ENCODE measurements at places on chromosomes 3 and 15.

GRCh38 chr3:117603097-117603496 lies 893.5 kb downstream of the TUSC7 start:
- DNase-seq = no peak

- no peak for DNase-seq
These were observed 17.2 kb upstream of the PRICKLE2 start for GRCh38 chr3:64242435-64242834.

DNA sequence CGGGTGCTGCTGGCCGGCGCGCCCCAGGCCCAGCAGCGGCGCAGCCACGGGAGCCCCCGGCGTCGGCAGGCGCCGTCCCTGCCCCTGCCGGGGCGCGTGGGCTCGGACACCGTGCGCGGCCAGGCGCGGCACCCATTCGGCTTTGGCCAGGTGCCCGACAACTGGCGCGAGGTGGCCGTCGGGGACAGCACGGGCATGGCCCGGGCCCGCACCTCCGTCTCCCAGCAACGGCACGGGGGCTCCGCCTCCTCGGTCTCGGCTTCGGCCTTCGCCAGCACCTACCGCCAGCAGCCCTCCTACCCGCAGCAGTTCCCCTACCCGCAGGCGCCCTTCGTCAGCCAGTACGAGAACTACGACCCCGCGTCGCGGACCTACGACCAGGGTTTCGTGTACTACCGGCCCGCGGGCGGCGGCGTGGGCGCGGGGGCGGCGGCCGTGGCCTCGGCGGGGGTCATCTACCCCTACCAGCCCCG lies 777 bp downstream of the LOXL1 start:
- no peak for DNase-seq

DNA sequence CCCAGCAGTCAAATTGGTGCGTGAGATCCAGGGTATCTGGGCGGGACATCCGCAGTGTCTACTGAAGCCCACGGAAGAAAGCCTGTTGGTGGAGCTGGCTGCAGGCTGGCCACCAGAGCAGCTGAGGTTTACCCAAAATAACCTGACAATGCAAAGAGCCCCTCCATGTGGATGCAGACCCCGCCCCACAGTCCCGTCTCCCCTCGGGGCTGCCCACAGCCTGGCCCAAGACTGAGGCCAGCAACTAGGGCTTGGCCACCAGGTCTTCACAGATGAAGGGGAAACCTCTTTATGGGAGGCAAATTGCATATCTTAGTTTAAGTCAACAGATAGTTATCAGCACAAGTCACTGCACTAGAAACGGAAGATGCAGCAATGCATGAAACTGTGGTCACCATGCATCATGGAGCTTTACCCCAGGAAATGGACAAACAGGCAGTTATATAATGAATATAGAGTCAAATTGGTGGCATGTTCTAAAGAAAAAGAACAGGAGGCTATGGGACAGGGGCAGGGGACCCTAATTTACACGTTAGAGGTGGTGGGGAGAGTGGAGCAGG lies 86.3 kb downstream of the ARNT2 start:
- no peak for DNase-seq

GRCh38 chr3:3783696-3784095 lies 15.5 kb upstream of the LRRN1 start:
- DNase-seq = no peak

DNA sequence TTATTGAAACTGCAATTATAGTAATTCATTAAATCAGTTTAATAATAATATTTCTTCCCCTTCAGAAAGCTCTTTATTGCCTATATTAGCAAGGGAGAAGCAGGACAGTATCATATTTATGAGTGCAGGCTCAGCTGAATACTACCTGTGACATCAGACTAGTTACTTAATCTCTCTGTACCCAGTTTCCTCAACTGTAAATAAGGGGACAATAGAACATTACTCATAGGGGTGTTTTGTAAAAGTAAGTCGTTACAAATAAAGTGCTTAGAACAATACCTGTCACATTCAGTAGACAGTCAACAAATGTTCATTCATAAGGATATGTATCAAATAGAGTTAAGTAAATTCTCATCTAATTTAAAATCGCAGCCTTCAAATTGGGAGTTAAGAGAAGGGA lies 12.1 kb upstream of the VPS39 start:
- DNase-seq = no peak

DNA sequence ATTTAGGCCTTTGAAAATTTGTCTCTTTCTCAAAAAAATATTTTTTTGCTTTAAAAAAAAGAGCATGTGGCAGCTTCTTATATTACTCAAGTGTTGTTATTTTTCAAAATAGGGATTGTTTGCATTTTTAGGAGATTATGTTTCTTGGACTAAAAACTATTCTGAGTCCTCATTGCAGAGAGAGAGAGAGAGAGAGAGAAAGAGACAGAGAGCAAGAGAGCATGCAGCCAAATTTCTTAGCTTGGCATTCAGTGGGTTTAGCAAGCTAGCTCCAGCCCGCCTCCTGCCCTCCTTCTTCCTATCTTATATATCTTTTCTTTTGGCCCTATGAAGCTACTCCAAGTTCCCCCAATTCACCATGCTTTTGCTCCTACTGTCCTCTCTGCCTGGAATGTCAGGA lies 55.7 kb downstream of the CEMIP start:
- DNase-seq = peak; percentile 46

DNA sequence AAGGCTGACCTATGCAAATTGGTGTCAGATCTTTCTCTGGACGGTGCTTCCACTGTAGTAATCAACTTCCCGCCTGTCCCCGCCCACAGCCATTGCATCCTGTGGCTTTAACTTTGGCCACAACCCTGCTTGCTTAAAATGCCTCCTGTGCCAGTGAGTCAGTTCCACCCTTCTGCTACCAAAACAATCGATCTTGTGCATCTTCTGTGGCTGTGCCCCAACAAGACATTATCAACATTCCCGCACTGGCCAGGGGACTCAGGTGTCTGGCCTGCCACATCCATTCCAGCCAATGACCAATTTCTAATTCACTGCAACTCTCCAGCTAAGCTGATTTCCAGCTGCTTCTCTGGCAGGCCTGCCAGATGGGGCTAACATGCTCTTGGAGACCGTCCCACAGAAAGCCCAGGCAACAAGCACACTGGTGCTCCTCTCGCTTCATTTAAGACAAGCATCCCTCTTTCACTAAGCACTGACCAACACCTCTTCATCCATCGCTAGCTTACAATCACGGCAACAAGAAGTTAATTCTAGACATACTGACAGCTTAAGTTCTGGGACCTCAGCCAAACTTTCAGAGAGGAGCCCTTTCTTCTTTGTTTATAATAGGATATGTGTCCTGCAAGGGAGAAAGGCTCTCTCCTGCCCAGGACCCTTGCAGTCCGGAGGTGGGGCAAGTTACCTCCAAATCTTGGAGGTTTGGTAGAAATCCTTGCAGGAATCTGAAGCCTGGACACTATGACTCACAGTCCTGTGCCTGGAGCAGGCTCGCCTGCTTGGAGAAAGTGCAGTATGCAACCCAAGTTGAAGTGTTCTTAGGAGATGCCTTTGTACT lies 6.7 kb downstream of the CA12 start:
- no peak for DNase-seq

GRCh38 chr3:126424751-126425150 lies 30.0 kb downstream of the CFAP100 start:
- no peak for DNase-seq

DNA sequence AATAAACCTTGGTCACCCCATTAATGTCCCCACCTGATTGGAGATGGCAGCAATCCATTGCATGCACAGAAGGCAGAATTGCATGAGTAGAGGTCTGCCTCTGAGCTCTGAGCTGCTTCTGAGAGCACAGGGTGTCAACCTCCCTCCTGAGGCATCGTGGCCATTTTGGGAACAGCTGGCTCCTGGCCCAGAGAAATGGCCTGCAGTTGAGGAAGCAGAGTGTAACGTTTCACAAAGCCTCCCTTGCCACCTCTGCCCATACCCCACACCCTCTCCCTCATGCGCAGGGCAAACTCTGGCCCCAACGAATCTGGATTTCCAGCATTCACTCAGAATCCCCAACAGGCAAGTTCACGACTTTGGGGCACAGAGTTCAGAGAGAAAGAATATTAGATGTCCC lies 198.9 kb downstream of the ADAMTS9 start:
- no peak for DNase-seq

GRCh38 chr3:60591267-60591666 lies 660.0 kb downstream of the FHIT start:
- no peak for DNase-seq

- no peak for DNase-seq
These were observed 105.0 kb upstream of the GOLGA6L6 start for GRCh38 chr15:20646529-20647142.

GRCh38 chr3:194618858-194619608 lies 14.2 kb downstream of the TMEM44 start:
- DNase-seq = no peak

GRCh38 chr3:77539014-77539413 lies 499.1 kb downstream of the ROBO2 start:
- no peak for DNase-seq

- DNase-seq = no peak
These were observed 22.7 kb upstream of the SLC28A1 start for GRCh38 chr15:84861781-84862180.

GRCh38 chr15:61227950-61228936 lies 859 bp downstream of the RORA start:
- no peak for DNase-seq

DNA sequence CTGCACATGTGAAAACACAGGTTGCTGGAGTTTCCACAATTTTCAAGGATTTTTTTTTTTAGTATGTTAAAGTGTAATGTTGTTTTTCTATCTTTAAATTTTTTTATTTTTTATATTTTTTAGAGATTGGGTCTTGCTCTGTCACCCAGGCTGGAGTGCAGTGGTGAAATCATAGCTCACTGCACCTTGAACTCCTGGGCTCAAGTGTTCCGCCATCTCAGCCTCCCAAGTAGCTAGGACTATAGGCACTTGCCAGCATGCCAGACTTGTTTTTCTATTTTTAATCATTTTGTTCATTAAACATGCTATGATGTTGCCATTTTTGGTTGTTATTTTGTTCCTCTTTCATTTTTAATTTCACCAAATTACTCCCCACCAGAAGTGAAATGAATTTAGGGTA lies 16.7 kb upstream of the THUMPD3 start:
- DNase-seq = no peak

- DNase-seq = no peak
These were observed 111.3 kb upstream of the BCL6 start for GRCh38 chr3:187856555-187856954.

DNA sequence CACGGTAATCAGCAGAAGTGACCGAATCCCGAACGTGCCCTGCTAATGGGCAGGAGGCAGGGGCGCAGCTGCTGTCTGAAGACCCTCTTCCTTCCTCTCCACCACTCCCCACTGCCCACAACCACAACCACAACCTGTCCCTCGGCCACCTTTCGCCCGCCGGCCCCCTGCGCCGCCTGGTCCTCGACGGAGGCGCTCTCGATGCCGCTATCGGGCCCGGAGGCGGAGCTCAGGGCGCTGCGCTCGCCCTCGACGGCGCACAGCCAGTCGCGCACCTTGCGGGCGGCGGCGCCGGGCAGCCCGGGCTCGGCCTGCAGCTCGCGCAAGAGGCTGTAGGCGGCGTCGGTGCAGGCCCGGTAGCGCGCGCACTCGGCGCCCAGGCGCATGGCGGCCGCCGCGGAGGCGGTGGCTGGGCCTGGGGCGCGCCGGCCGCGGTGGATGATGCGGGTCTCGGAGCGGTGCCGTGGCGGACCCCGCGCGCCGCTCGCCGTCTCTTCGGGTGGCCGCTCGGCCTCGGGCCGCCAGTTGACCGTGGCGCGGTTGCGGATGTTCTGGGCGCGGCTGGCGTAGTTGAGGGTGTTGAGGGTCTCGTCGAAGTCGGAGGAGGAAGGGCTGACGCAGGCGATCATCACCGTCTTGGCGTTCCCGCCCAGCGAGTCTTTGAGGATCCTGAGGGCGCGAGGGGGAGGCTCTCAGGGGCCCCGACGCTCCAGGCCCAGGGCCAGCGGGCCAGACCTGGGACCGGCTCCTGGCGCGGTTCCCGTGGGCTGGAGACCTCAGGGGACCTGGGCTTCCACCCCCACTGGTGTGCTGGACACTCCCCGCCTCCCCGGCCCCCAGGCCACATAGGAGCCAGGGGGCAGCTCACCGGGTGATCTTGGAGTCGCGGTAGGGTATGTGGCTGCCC lies 6.9 kb downstream of the KIF7 start:
- DNase-seq = no peak

DNA sequence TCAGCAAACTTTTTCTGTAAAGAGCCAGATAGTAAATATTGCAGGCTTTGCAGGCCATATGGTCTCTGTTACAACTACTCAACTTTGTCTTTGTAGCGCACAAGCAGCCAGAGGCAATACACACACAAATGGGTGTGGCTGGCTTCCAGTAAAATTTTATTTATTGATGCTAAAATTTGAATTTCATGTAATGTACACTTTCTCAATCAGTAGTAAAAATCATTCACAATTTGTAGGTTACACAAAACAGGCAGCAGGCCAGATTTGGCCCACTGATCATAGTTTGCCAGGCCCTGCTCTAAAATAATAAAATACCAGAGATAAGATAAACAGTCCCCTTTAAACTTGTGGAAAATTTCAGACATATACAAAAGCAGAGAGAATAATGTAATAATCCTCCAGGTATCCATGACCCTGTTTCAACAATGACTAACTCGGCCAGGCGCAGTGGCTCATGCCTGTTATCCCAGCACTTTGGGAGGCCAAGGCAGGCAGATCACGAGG lies 330.3 kb downstream of the SHQ1 start:
- no peak for DNase-seq

- DNase-seq = no peak
These were observed 122.9 kb upstream of the STT3B start for GRCh38 chr3:31409866-31410265.

- no peak for DNase-seq
These were observed 42.3 kb downstream of the FSD2 start for GRCh38 chr15:82763361-82764116.

- no peak for DNase-seq
These were observed 839.0 kb downstream of the TUSC7 start for GRCh38 chr3:117548600-117548999.

GRCh38 chr3:195101927-195102608 lies 168.9 kb downstream of the XXYLT1 start:
- no peak for DNase-seq

DNA sequence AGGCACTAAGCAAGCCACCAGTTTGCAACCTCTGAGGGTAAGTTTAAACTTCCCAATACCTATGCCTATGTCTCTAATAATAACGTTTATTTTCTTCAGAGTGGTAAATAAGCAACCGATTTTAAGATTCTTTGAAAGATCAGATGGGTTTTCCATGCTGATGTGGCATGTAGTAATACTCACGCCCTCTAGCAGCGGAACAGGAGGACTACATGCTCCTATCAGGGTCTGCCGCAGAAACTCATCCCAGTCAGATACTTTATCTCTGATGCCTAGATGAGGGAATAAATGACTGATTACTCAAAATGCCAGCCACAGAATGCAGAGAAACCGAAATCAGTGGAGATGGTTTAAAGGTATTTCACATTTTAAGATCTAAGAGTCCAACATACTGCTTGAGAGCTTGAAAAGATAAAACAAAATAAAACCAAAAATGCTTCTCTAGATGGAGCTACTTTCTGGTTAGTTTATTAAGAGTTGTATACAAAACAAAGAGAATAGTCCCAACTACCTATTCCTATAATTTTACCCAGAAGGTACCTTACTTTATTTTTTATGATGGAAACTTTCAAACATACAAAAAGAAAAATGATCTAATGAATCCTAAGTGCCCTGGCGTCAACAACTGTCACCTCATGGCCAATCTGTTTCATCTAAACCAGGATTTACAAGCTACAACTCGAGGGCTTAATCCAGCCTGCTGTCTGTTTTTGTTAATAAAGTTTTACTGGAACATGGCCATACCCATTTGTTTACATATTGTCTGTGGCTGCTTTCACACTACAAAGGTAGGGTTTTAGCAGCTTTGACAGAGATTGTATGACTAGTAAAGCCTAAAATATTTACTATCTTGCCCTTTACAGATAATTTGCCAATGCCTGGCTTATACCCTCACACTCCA lies 37.5 kb upstream of the STIMATE start:
- peak; percentile 3 for DNase-seq
